ENCODE measurements at places on chromosomes 7 and 10.

DNA sequence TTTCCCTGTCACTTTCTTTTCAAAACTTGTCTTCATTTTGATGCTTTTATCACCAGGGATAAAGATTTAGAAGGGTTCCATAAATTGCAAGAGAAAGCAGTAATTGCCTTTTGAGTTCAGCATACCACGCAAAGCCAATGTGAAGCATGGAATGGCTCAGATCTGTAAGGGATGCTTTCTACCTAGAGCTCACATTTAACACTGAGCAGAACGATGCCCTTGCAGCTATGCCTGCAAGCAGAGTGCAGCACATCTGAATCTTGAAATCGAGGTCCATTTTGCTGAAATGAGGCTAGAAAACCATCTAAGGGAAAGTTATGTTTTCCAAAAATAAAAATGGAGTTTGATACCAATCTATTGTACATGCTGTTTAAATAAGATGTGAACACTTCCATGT is 171.2 kb upstream of the CELF2 start:
- no peak for DNase-seq

DNA sequence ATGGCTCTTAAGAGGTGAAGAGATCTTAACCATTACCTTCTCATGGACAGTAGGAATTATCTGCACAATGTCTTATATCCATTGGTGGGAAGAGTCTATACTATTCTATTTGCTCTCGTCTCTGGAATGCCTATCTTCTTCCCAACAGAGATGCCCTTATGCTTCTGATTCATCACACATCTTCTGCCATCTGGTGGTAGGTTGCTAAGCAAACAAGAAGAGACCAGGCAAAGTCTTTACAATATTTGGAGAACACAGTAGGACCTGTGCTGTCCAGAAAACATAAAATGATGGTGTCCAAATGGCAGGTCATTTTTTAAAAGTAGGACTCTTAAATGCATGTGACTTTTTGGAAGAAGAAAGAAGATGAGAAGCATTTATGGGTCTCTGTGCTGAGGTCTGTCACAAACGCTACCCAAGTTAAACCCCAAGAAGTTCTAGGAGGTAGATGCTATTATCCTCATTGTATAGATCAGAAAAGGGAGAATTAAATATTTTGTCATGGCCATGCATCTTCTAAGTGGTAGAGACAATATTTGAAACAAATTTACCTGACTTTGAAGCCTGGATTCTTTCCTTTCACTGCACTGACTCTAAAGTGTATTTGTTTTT is 67.8 kb upstream of the NXPH1 start:
- no peak for DNase-seq

DNA sequence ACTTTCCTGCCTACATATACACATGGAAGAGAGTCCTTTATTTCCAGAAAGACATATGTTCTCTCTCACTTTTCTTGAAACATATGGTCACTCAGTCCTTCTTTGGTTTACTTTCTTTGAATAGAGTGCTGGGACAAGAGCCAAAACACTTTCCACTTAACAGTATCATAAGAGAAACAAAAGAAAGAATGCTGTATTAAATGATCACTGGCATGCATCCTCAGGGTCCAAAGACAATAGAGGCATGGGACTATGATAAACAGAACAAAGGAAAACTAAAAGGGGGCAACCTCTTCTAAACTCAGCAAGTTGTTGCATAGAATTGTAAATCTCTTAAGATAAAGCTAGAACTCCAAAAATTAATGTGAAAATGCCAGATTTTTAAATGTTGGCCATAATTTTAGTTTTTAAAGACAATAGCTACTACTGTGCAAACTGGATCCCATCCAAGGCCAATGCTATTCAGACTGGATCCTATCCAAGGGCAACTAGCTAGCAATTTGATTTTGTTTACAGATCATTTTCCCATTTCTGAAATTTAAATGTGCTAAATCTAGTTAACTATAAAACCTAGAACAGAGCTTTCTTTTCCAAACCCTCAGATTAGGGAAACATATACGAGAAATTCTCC is 687.5 kb downstream of the SORCS3 start:
- no peak for DNase-seq

GRCh38 chr10:5515948-5516761 is 8.6 kb upstream of the CALML3 start:
- DNase-seq = no peak

GRCh38 chr7:35889870-35890269 is 89.0 kb downstream of the SEPTIN7 start:
- no peak for DNase-seq

DNA sequence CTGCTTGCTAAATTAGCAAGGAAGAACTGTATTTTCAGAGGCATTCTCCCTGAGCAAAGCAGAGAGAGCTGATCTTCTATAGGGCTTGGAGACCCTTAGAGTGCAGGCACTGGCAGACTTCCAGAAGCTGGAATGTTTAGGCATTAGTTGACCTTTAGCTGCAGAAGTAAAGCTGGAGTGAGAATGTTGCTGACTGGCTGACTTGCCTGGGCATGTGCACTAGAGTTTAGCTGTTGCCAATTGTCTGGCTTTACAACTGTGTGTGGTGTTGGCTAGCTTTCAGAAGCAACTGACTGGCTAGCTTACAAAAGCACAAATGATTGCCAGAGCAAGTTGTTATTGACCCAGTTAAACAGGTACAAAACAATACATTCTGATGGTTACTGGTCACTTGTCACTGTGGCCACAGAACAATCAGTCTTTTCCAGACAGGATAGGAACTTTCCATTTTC is 25.1 kb downstream of the FAM13C start:
- DNase-seq = peak; percentile 48
